Activated CD4-positive, alpha-beta memory T cell treated with anti-CD3 and anti-CD28 coated beads, Interleukin-2, amount 10 ng/mL, durations not matched to agents 7 days and 5 days (primary cell): ENCODE measurements at places on chromosomes 3 and 15. TPM values are rescaled to one million over a fixed set of nuclear protein-coding genes. Genes with fewer than 3 reads are reported as not detected.

Gene CCR9
- total RNA-seq: 0.28 TPM

Gene TRAT1
- total RNA-seq: 165 TPM

Gene MAGEL2
- not detected for total RNA-seq

Gene PLA2G4F
- total RNA-seq: not detected

Gene RBP2
- not detected for total RNA-seq

Gene NECTIN3
- total RNA-seq: 10.0 TPM

Gene HDC
- total RNA-seq: 0.08 TPM

Gene CASR
- 0.15 TPM for total RNA-seq

Gene MESP2
- not detected for total RNA-seq

Gene NRG4
- total RNA-seq: not detected

Gene TLNRD1
- total RNA-seq: 48.8 TPM

Gene PLIN1
- 0.15 TPM for total RNA-seq

Gene GADL1
- total RNA-seq: not detected

Gene MIX23
- 29.0 TPM for total RNA-seq

Gene PPIP5K1
- 33.0 TPM for total RNA-seq

Gene JAGN1
- total RNA-seq: 28.6 TPM

Gene WWTR1
- total RNA-seq: 2.1 TPM

Gene GOLGA6L24
- total RNA-seq: not detected

Gene C2CD4A
- 0.23 TPM for total RNA-seq

Gene FGD5
- not detected for total RNA-seq

Gene MEGF11
- total RNA-seq: not detected

Gene EPHB1
- total RNA-seq: 1.2 TPM

Gene RHOA
- 505 TPM for total RNA-seq

Gene NRROS
- 50.1 TPM for total RNA-seq

Gene ACSBG1
- not detected for total RNA-seq

Gene OR5H2
- total RNA-seq: not detected

Gene GOLGA8K
- 0.81 TPM for total RNA-seq

Gene GOLGA6L9
- total RNA-seq: 1.2 TPM

Gene CLDN18
- not detected for total RNA-seq

Gene SNTN
- not detected for total RNA-seq

Gene CPEB1
- not detected for total RNA-seq

Gene RASL12
- total RNA-seq: not detected

Gene GAP43
- total RNA-seq: not detected

Gene CIDEC
- total RNA-seq: not detected

Gene HCLS1
- total RNA-seq: 380 TPM

Gene CAMP
- not detected for total RNA-seq

Gene ZPLD1
- total RNA-seq: not detected

Gene TERB2
- not detected for total RNA-seq

Gene SRGAP3
- total RNA-seq: 1.3 TPM

Gene GOLGA8T
- not detected for total RNA-seq

Gene BUB1B
- total RNA-seq: 73.2 TPM

Gene PEX5L
- 0.35 TPM for total RNA-seq

Gene CCK
- total RNA-seq: not detected

Gene IGF2BP2
- 0.40 TPM for total RNA-seq

Gene LTF
- not detected for total RNA-seq
